ENCODE measurements at places on chromosomes 5 and 9. TPM values are rescaled to one million over a fixed set of nuclear protein-coding genes. Genes with fewer than 3 reads are reported as not detected.

DNA sequence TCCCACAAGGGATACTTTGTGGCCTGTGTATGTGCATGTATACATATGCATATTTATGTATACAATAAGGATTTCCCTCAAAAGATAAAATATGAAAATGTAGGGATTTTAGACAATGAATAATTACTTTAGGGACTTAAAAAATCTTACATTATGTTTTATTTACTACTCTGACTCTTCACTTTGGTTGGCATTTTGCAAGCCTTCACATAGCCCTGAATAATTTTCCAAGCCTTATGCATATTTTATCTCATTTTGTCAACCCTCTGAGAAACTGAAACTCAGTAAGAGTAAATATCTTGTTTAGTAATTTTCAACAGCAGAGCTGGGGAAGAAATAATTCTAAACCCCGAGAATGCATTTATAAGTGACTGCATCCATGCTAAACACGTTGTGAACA lies 153.0 kb upstream of the SLC24A2 start:
- no peaks in the 10 kb centered on the region for H3K27me3 ChIP-seq
- peaks cover 6% of the 10 kb centered on the region for H3K4me1 ChIP-seq
- H3K27ac ChIP-seq, result no peak overlapping the region
- no peak overlapping the region for H3K4me3 ChIP-seq
- DNase-seq, result no peak
- H3K36me3 ChIP-seq, result no peaks in the 10 kb centered on the region

The WDR38 gene
- not detected for polyA plus RNA-seq

The HACD4 gene
- polyA plus RNA-seq, result 27.5 TPM

- H3K4me3 ChIP-seq, result no peak overlapping the region
- H3K36me3 ChIP-seq, result no peaks in the 10 kb centered on the region
- no peak for DNase-seq
- H3K27me3 ChIP-seq, result no peaks in the 10 kb centered on the region
- no peak overlapping the region for H3K27ac ChIP-seq
These were observed 19.7 kb upstream of the SLC6A19 start for GRCh38 chr5:1181451-1182359.

The SLC36A2 gene
- polyA plus RNA-seq, result not detected

- no peaks in the 10 kb centered on the region for H3K27me3 ChIP-seq
- H3K4me3 ChIP-seq, result no peak overlapping the region
- DNase-seq, result no peak
- no peaks in the 10 kb centered on the region for H3K36me3 ChIP-seq
These were observed 31.0 kb upstream of the RPS23 start for GRCh38 chr5:82309091-82309531.

DNA sequence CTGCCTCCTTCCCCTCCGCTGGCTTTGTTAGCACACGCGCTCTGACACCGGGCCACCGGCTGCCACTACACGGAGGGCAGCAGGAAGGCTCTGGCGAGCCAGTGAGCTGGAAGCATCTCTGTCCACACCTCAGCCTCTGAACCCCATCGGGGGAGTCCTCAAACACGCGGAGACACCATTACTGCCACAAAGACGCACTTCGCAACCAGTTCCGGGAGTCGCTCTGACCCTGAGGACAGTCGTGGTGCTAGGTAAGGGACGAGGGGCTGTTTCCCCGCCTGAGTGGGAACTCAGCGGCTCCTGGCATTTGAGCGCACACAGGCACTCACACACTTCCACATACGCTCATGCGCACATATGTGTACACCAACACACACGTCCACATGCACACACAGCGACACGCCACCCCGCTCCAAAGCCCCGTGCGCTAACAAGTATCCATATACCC lies 160.0 kb downstream of the C9orf152 start:
- H3K36me3 ChIP-seq, result no peaks in the 10 kb centered on the region
- DNase-seq, result peak; percentile 45
- H3K4me3 ChIP-seq, result peak overlapping the region; percentile 31
- no peak overlapping the region for H3K27ac ChIP-seq
- peaks cover 8% of the 10 kb centered on the region for H3K27me3 ChIP-seq

The SIGMAR1 gene
- 59.6 TPM for polyA plus RNA-seq

The TMEFF1 gene
- polyA plus RNA-seq, result not detected

GRCh38 chr5:60568646-60569045 lies 131.3 kb downstream of the DEPDC1B start:
- no peaks in the 10 kb centered on the region for H3K27me3 ChIP-seq
- no peaks in the 10 kb centered on the region for H3K36me3 ChIP-seq
- no peaks in the 10 kb centered on the region for H3K4me1 ChIP-seq
- no peak overlapping the region for H3K27ac ChIP-seq
- no peak overlapping the region for H3K4me3 ChIP-seq

GRCh38 chr9:128335914-128336313 lies 4.4 kb upstream of the SLC27A4 start:
- no peak overlapping the region for H3K4me3 ChIP-seq
- peaks cover 10% of the 10 kb centered on the region for H3K4me1 ChIP-seq
- DNase-seq, result no peak
- no peaks in the 10 kb centered on the region for H3K27me3 ChIP-seq

GRCh38 chr5:168952196-168952595 lies 348.7 kb downstream of the SLIT3 start:
- H3K4me1 ChIP-seq, result no peaks in the 10 kb centered on the region
- H3K4me3 ChIP-seq, result no peak overlapping the region
- H3K27ac ChIP-seq, result no peak overlapping the region
- DNase-seq, result no peak

The MARCHF3 gene
- 0.88 TPM for polyA plus RNA-seq

DNA sequence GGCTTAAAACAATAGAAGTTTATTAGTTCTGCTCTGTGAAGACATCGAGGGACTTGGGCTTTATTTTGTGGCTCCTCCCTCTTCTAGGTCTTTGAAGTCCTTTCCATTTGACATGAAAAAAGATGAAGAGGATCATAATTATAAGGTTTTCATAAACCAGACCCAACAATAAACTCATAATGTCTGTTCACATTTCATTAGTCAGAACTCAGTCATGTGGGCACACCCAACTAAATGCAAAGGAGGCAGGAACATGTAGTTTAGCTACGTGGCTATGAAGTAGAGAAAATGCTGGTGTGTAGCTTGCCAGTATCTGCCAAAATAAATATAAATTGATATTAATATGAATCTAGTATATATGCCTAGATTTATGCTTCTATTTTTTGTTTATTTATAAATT lies 393.9 kb upstream of the C9orf72 start:
- H3K4me3 ChIP-seq, result no peak overlapping the region
- H3K4me1 ChIP-seq, result no peaks in the 10 kb centered on the region
- no peak overlapping the region for H3K27ac ChIP-seq

- H3K36me3 ChIP-seq, result peaks cover 28% of the 10 kb centered on the region
- H3K27ac ChIP-seq, result peak within 1 kb of the TSS; percentile 90
- H3K4me1 ChIP-seq, result peaks cover 66% of the 10 kb centered on the region
- no peaks in the 10 kb centered on the region for H3K27me3 ChIP-seq
- peak; percentile 32 for DNase-seq
These were observed at the start of gene S1PR3 for GRCh38 chr9:88991066-88992034. S1PR3 (plus strand) TSS chr9:88991468; CDS start chr9:89001201, 9,733 bp downstream.

GRCh38 chr5:163190784-163191183 lies 246.6 kb upstream of the CCNG1 start:
- H3K4me3 ChIP-seq, result no peak overlapping the region
- H3K4me1 ChIP-seq, result no peaks in the 10 kb centered on the region
- no peaks in the 10 kb centered on the region for H3K36me3 ChIP-seq
